ENCODE measurements at places on chromosomes 11 and 22. TPM values are rescaled to one million over a fixed set of nuclear protein-coding genes. Genes with fewer than 3 reads are reported as not detected.

DNA sequence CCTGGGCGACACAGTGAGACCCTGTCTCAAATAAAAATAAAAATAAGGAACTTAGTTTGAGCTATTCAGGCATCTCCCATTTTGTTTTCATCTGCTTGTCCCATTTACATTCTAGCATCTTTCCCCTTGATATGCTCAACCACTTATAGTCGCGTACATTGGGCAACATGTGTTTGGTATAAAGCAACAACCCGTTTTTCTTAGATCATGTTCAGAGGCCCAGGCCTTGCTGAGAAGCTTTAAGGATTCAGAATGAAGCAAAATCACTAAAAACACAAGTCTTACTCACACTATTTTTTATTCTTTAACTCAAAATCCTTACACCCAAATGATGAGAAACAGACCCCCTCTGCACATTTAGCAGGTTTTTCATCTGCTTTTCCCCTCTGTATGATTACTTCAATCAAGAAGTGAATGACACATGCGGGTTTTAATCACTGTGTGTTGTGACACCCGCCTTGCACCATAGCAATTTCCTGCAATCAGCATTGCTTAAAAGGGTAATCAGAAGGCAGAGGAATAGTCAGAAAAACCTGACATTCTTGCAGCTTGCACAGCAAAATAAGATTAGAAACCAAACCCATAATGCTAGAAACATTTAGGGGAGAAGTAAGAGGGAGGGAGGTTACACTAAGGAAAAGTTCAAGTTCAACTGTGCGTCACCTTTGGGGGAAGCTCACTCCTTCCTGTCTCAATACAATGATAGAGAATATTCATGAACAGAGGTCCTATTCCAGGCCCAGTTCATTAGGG lies 25.9 kb downstream of the ALG9 start:
- DNase-seq: no peak

The ROBO4 gene
- not detected for total RNA-seq

GRCh38 chr11:76185511-76185910 lies 20.8 kb downstream of the WNT11 start:
- no peak for DNase-seq

The UNC93B1 gene
- total RNA-seq: 8.8 TPM

The C1QTNF4 gene
- not detected for total RNA-seq

DNA sequence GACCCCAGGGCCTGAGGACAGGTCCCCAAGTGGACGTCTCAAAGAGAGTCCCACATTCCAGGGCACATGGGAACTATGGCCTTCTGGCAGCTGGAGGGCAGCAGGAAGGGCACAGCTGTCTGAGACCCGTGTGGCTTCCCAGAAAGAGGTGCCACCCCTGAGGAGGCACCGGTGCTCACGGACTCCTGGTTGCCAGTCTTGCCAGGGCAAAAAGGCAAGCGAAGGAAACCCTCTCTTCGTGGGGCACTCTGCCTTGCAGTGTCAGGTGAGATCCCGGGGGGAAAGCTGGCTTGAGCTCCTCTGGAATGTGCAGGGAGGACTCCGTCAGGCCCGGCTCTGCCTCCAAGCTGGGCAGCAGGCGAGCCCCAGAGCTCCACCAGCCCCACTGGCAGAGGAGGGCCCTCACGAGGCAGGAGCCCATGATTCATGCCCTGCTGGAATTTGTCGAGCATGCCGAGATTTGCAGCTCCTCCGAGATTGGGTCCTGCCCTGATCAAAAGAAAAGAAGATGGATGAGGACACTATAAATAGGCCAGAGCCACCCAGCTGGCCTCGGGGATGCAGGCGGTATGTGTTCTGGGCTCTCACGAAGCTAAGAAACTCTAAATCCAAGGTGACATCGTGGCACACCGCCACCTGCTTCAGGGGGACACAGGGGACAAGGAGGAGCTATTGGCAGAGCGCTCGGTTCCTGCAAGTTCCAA lies 9.9 kb upstream of the CELSR1 start:
- DNase-seq: no peak

- no peak for DNase-seq
Observed at GRCh38 chr11:70433966-70434812, 35.9 kb downstream of the CTTN start.

The SHANK3 gene
- 1.9 TPM for total RNA-seq

DNA sequence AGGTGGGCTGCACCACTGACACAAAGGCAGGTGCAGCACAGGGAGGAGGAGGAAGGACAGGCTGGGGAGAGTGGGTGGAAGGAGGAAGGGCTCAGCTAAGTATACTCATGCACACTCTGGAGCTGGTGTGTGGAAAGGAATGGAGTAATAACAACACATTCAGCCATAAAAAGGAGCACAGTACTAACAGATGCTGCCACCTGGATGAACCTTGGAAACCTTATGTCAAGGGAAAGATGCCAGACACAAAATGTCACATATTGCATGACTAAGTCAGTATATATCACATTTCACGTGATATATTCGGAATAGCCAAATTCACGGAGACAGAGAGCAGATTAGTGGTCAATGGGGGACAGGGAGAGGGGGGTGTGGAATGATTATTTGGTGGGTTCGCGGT lies 389.6 kb upstream of the SYN3 start:
- no peak for DNase-seq

The SLC22A25 gene
- total RNA-seq: 0.18 TPM

GRCh38 chr11:125258291-125259032 lies 93.9 kb downstream of the PKNOX2 start:
- DNase-seq: no peak

- DNase-seq: no peak
Observed at GRCh38 chr11:109208121-109208520, 213.9 kb upstream of the C11orf87 start.

GRCh38 chr22:46065691-46066454 lies 84.5 kb upstream of the PPARA start:
- DNase-seq: no peak

The OR8D1 gene
- not detected for total RNA-seq

The OR2AG2 gene
- not detected for total RNA-seq

DNA sequence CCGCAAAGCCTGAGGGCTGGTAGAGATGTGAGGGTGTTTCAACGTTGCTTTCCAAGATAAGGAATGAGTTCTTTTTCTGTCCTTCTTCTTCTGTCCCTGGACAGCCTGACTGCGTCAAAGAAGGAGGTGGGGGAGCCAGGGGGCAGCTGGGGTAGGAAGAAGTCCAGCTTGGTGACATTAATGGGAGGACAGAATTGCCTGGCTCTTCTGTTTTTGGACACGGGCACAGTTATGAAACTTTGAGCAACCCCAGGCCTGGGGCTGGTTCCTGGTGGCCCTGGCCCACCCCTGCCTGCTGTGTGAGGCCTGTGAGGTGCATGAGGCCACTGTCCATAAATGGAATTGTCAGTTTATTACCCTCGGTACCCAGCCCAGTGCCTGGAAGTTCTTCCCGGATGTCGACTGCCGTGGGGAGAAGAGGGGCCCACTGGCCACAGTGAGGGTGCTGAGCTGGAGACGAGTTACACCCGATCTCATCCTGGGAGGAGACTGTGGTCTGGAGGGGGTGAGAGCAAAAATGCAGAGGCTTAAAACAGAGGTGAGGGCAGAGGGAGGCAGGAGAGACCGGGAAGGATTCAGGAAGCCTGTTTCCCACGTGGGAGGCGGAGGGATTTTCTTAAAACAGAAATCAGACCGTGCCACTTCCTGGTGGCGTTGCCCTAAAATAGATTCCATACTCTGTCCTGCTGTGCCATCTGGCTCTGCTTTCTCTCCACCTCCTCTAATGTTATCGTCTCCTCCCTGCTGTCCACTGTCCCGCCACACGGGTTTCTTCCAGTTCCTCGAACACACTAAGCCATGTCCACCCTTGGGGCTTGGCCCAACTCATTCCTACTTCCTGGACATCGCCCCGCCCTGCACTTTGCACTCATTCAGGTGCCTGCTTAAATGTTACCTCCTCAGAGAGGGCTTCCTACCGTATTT lies 59.7 kb upstream of the RASD2 start:
- DNase-seq: no peak

All from HepG2 (cell line).